ENCODE measurements at places on chromosomes 1 and 21.
A peak's percentile ranks its signal among the peaks of the same experiment; 100 is the strongest.

- no peak for DNase-seq
These were observed 1.7 kb downstream of the KRTAP10-3 start for GRCh38 chr21:44556879-44557278.

GRCh38 chr21:46185716-46186115, 1.5 kb upstream of the SPATC1L start:
- DNase-seq, result no peak

GRCh38 chr1:84103197-84103992, 40.7 kb upstream of the PRKACB start:
- DNase-seq, result no peak

DNA sequence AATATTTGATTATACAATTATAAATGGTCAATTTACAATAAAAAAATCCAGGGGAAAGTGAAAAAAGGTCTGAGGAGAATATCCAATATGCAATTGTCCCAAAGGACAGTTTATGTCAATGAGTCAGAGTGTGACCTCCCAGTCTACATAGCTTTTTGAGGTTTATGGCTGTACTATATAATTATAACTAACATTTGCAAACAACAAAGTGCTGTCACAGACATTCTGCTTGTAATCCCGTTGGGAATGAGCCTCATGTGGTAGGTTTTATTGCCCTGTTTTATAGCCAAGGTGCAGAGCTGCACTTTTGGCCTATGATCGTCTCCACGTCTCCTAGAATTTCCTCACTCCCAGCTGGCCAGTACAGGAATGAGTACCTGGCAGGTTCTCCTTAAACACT, 103.8 kb downstream of the ADSS2 start:
- no peak for DNase-seq

DNA sequence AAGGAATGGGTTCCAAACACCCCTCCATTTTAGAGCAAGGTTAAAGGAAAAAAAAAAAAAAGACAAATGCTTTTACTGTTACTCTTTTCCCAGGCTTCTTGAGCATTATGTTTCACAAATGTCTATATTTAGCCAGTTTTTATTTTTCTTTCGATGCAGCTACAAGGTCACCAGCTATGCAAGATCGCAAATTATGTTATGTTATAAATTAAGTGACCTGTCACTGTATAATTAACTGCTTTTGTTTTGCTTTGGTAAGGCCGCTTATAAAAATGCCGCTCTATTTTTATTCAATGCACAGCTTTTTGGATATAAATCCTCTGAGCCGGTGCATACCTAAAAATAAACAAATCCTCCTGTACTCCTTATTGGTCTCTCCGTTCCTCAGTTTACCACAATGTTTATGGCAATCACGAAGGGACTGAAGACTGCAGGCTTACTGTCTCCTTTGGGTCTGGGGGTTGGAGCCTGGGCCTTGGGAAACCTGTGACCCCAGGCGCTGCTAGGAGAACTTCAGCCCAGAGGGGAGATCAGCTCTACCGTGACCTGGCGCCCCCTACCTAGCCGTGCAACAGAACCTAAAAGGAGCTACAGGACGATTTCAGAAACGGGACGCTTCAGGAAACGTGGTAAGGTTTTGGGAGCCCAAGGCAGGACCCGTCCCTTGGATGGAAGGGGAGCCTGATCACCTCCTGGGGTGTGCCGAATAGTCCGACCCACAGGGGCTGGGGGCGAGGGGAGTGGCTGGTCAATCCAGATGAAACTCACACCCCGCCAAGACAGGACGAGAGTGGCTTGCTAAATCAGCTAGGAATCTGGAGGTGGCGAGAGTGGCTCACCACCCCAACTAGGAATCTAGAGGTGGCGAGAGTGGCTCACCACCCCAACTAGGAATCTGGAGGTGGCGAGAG, 101.2 kb upstream of the CD55 start:
- DNase-seq, result no peak

DNA sequence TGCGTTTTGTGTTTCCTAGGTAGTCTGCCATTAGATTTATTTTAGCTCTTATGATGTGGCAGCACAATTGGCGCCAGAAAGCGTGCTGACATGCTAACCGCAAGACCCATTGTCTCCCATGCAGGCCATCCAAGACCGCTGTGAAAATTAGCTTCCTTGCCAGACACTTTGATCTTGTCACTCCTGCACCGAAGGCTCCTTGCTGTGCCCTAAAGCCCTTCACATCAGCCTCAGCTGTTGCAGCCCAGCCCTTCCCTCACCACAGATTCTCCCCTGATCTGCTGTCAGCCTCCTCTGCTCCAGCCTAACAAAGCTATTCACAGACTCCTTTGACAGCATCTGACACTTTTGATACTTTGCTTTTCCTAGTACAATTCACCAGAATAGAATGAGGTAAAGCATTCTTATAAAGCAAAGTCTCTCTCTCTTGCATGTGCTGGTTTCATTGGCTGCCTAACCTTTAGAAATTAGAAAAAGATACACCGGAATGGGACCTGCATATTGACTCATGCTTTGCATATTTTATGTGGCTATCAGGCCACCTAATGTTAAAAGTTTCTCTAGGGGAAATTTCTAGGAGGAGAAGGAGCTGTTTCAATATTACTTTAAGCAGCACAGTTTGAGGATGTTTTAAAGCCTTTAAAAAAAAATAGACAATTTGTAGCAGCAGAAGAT, 280.3 kb upstream of the FMN2 start:
- DNase-seq, result no peak

- DNase-seq, result no peak
These were observed 16.6 kb downstream of the IFI6 start for GRCh38 chr1:27655151-27655937.

DNA sequence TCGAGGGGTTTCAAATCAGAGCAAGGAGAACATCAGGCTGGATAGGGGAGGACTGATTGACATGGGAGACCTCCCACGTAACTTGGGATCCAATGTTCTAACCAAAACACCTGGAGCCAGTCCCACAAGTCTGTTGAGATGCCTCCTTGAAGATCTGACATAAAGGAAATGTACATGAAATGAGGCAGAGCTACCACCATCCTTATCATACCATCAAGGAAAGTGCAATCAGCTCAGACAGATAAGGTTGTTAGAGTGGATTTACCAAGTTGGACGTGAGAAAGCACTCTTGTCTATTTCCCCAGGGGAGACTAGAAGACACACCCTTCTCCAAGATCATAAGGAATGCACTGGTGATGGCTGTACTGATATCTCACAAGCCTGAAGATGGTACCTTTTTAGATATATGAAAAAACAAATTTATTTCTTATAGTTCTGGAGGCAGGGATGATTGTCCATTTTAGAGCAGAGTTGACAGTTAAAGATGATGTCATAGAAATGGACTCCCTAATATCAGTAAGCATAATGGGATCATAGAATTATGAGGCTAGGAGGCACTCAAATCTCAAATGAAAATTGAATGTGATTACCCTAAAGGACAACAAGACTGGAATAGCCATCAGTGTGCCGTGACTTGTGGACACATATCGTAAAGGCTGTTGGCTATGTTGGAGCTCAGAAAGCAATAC, 129.1 kb upstream of the RAB4A start:
- DNase-seq, result no peak

DNA sequence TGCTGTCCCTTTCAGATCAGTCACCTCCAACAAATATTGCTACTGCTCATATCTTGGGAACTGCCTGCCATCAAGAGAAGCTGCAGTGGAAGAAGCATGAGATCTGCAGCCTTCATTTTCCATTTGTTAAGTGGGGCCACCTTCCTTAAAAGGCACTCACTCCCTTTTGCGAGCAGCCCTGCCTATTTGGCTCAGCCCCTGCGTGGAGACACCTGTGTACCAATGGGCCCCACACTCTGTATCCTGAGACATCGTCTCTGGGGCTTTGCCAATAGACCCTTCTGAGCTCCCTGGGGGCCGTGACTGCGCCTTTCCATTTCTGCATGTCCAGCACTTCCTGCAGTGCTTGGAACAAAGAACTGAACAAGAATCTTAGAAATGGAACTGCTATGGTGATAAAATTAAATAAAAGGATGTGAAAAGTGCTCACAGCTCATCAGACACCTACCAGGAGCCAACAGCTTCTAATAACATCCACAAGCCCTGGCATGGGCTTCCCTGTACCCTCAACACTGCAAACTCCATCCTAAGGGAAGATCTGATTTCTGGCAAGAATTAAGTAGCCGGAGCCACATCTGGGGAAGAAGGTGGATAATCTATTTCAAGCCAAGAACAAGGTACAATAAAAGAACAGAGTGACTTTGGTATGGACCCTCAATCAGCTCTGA, 36.7 kb downstream of the PARP1 start:
- DNase-seq, result no peak

GRCh38 chr1:237562242-237562823, 328.4 kb downstream of the ZP4 start:
- no peak for DNase-seq

GRCh38 chr1:22142315-22143064, 407 bp downstream of the WNT4 start:
- DNase-seq, result no peak

GRCh38 chr1:206634365-206635079, 814 bp upstream of the DYRK3 start:
- DNase-seq, result peak; percentile 61

- no peak for DNase-seq
These were observed 104.5 kb downstream of the KCNJ6 start for GRCh38 chr21:37811711-37812110.

- DNase-seq, result no peak
These were observed 198.4 kb upstream of the RGS18 start for GRCh38 chr1:191959856-191960255.

DNA sequence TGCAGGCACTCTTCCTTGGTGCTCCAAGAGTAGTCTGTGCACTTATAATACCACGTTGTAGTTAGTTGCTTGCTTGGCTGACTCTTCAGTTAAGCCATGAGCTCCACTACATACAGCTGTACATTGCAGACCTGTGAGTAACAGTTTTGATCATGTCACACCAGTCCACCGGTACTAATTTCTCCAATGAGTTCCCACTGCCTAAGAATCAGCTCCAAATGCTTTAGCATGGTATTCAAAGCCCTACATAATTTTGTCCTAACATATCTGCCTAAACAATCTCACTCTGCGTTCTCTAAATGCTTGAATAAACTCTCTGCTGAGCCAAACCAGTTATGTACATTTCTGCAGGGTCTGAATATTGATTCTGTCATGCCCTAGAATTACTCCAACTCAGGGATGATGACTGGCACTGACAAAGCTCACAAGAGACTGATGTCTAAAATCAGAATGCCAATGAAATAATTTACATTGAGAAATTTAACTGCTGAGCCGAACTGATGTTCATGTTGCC, 200.7 kb downstream of the LHX8 start:
- DNase-seq, result no peak

DNA sequence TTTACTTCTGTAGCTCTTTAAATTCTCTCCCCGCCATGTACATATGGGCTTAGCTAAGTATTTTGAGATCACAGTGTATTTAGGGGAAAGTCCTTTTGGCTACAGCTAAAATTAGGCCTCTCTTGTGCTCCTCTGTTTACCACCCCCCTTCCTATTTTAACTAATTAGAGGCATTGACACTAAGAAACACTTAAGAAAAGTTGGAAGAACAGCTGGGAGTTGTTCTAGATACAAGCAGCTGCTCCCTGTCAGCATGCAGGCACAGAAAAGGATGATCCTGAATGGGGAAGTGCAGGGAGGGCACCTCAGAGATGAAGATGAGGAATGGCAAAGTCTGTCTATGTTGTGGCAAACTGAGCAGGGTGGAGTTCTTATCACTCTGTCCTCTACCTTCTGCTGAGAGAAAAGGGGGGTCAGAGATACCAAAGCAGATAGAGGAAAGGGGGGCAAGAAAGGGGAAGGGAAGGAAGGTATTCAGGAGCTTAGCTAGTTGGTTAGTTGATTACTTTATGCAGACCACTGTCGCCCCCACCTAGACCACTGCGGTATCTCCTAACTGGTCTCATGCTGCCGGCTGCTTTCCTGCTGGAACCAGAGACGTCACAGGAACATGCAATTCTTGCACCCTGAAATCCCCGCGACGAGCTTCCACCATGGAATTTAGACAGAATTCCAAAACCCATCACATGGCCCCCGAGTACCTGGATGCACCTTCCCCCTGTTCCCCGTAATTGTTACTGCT, 82.4 kb upstream of the HOOK1 start:
- DNase-seq, result no peak

DNA sequence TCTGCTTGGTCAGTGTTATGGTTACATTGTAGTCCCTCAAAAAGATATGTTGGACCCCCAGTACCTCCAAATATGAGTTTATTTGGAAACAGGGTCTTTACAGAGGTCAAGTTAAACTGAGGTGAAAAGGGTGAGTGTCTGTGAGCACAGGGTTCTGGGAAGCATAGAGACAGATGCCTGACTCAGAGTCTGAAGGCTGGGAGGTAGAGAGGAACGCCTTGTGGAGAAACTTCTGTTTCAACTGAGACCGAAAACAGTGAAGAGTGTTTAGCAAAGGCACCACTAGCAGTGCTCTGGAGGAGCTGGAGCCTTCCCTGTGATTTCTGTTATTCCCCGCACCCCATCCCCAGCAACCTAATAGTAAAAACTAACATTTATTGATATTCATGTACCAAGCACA, 65.2 kb upstream of the LRRC8D start:
- no peak for DNase-seq

GRCh38 chr1:27628712-27629111, 6.3 kb downstream of the FGR start:
- DNase-seq, result no peak

GRCh38 chr1:53450225-53450624, 9.0 kb upstream of the DMRTB1 start:
- DNase-seq, result no peak

DNA sequence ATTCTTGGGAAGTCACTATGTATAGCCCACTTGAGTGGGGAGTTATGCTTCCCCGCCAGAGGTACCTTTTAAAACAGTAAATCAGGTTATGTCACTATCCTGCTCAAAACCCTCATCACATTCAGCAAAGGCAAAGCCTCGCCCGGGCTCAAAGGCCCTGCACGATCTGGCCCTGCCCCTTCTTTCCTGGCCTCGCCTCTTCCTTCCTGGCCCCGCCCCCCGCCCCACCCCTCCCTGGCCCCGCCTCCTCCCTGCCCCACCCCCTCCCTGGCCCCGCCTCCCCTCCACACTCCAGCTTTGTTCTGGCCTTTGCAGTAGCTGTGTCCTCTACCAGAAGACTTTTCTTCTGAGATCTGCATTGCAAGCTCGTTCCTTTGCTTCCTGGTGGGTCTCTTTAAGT, 6.6 kb downstream of the LDLRAD2 start:
- no peak for DNase-seq

DNA sequence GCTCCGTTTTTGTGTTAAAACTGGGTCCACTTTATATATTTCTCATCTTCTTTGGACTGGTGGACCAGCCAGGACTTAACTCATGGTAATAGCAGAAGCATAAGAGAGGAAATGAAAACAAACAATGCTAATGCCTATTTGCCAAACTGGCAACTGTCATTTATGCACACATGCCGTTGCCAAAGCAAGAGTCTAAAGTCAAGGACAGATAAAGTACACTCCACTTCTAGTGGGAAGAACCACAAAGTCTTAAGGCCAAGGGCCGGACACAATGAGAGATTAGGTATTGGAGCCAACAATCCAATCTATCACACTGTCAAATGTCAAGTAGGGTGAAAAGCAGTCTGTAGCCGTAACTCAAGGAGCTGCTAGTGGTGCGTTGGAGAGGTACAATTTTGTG, 157.7 kb downstream of the LYPLAL1 start:
- no peak for DNase-seq

DNA sequence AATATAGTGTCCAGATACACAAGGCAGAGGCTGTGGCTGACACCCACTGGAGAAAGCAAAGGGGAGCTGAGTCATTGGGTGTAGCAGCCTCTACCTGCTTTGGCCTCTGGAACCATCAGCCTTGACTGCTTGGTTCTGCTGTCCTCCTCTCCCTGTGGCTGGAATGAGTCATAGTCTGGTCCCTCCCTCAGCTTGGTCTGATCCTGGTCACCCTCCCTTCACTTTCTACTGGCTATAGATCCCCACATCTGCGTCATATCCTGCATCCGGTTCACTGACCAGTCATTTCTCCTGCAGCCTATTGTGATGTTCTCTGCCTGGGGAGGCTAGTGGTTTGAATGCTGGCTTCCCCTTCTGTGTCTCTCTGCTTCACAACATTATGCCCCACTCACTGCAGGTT, 372.8 kb upstream of the DAB1 start:
- no peak for DNase-seq

Measured in T-helper 2 cell (primary cell).